Stimulated activated CD8-positive, alpha-beta memory T cell treated with anti-CD3 and anti-CD28 coated beads, Interleukin-7, amount 100 ng/mL, for 1 hour (primary cell): ENCODE measurements at places on chromosomes 2 and 18.

- no peak for DNase-seq
Observed at GRCh38 chr2:97717613-97717995, 4.2 kb downstream of the ZAP70 start.

DNA sequence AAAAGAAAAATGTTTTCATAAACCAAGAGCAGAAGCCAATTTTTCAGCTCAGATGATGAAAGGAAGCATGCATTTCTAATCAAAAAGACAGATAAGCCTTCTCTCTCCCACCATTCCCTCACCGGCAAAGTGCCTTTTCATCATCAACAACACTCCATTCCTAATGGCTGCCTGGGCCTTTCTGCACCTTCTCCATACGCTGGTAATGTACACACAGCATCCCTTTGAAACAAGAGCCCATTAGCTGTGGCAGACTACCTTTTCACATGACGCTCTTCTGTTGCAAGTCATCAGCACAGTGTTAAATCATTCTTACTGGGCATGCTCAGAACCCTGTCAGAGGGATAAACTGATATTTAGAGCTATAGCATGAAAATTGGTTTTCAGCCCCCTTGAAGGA is 408.9 kb downstream of the MEIS1 start:
- no peak for DNase-seq

GRCh38 chr2:41698678-41699422 is 349.0 kb upstream of the PKDCC start:
- DNase-seq: no peak

- no peak for DNase-seq
Observed at GRCh38 chr2:126634273-126634861, 21.6 kb upstream of the GYPC start.

DNA sequence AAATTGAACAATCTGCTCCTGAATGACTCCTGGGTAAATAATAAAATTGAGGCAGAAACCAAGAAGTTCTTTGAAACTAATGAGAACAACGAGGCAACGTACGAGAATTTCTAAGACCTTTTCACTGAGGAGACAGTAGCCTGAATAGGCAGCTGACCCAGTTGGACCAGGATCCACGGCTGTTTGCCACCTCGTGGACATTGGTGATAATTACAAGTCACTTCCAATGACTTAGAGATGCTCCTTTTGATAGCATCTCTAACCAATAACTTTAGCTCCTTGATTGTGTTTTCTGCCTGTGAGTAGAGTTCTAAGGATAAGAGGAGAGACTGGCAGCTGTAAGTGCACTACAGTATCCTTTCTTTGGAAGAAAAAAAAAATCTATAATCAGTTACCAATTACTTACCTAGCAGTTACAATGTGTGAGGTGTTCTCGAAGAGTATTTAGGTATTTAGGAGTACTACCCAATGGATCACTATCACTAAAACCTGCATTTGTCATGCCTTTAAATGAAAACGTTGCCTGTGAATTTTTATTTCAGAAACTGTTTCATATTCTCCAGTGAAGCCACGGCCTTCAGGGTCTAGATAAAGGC is 31.3 kb upstream of the CNTNAP5 start:
- no peak for DNase-seq

DNA sequence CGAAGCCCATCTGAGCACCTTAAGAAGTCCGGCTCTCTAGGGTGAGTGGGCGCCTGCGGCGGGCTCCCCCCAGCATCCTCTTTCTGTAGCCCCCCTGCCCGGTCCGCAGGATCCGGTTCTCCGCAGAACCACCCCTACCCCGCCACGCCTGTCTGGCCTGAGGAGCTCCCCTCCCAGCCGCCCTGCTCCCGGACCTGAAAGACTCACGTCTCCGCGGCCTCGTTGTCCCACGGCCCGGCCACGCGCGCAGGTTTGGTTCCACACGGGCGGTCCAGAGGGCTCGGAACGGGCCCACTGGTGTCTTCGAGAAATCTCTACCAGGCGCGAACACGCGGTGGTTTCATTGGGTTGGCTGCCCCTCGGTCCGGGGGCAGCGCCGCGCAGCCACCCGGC is 237 bp downstream of the SLC39A6 start:
- no peak for DNase-seq
